CD4-positive, alpha-beta T cell treated with Interferon gamma for 1 hour (primary cell): ENCODE measurements at places on chromosomes 4 and X.
A peak's percentile ranks its signal among the peaks of the same experiment; 100 is the strongest.

DNA sequence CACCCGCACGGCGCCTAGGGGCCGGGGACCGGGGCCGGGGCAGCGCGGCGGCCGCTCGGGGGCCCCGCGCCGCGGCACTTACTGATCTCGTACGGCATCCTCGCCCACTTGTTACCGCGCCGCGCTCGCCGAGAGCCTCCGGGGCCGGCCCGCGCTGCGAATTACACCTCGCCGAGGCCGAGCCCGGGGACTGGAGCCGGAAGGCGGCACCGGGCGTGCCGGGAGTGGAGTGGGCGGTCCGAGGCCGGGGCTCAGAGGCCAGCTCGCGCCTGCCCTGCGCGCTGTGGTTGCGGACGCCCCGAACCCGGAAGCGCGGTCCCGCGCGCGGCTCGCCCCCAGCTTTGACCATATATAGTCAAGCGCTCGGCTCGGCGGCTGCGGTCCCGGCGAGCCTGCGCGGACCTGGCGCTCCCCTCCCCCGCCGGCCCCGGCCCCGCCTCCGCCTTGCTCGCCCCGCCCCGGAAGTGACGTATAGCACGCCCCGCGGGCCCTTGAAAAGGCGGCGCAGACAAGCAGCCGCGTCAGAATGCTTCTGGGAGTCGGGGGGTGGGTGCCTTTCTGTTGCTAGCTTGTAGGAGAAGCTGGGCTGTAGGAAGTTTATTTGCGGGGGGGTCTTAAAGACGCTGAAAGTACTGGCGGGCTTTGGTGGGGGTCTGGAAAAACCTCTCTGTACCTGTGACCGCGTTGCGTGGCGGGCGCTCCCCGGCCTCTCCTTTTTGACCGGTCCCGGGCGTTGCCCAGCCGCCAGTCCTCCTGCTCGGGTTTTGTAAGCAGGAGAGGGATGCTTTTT is at the start of gene WDR1:
WDR1 (minus strand) TSS at position 231 of the 790 bp plus-strand sequence; CDS start at position 98, 133 bp downstream.
- peak; percentile 94 for DNase-seq

GRCh38 chr4:84535901-84536300 is 36.8 kb upstream of the NKX6-1 start:
- no peak for DNase-seq

GRCh38 chr4:53355930-53356521 is 9.8 kb downstream of the SCFD2 start:
- DNase-seq: no peak

GRCh38 chrX:13093529-13094140 is 49.2 kb upstream of the FAM9C start:
- no peak for DNase-seq

DNA sequence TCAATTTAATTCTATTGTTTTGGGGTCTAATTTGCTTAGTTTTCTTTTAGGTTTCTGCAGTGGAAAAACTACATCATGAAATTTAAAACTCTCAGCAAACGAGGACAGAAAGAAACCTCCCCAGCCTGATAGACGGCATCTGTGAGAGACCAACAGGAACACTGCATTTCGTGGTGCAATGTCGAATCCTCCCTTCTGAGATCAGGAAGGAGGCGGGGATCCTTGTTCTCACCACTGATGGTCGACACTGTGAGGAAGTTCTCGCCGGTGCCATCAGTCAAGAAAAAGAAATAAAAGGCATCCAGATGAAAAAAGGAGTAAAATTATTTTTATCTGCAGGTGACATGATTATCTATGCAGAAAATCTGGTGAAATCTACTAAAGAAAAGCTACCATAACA is 16.5 kb downstream of the GAK start:
- no peak for DNase-seq
